ENCODE measurements at places on chromosomes 5 and 9.

- peak; percentile 45 for DNase-seq
Measured at GRCh38 chr9:78021697-78022096, 9.9 kb downstream of the GNAQ start.

DNA sequence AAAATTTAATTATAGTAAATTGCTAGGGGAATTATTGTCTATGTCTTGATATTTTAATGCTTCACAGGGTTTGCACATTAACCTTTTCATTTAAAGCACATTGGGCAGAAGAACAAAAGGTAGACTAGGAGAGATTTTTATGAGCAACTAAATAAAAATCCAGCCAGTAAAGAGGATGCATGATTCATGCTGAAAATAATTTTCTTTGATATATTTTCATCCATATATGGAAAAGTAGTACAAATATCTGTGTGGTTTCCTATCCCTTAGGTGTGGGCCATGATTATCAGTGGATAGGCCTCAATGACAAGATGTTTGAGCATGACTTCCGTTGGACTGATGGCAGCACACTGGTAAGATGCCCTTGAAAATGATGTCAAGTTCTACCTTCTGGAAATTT lies 83.1 kb downstream of the VCAN start:
- no peak for DNase-seq

DNA sequence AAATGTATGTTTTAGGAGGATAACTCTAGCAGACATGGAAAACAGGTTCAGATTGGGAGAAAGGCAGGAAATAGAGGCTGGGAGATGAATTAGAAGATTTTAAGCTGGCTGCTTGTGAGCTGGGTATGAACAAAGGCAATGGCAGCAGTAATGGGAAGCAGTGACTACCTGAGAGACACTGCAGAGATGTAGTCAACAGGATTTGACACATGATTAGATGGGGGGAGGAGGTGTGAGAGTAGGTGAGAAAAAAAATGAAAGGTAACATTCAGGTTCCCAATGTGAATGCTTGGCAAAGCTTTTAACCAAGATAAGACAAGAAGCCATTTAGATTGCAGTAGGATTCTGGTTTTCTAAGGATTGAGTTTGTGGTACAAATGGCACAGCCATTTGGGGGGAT lies 22.8 kb upstream of the IFNE start:
- DNase-seq = no peak

GRCh38 chr9:87606841-87607521 lies 109.3 kb downstream of the DAPK1 start:
- no peak for DNase-seq

- peak; percentile 87 for DNase-seq
Measured at GRCh38 chr9:129610473-129611306, 10.2 kb downstream of the C9orf50 start.

DNA sequence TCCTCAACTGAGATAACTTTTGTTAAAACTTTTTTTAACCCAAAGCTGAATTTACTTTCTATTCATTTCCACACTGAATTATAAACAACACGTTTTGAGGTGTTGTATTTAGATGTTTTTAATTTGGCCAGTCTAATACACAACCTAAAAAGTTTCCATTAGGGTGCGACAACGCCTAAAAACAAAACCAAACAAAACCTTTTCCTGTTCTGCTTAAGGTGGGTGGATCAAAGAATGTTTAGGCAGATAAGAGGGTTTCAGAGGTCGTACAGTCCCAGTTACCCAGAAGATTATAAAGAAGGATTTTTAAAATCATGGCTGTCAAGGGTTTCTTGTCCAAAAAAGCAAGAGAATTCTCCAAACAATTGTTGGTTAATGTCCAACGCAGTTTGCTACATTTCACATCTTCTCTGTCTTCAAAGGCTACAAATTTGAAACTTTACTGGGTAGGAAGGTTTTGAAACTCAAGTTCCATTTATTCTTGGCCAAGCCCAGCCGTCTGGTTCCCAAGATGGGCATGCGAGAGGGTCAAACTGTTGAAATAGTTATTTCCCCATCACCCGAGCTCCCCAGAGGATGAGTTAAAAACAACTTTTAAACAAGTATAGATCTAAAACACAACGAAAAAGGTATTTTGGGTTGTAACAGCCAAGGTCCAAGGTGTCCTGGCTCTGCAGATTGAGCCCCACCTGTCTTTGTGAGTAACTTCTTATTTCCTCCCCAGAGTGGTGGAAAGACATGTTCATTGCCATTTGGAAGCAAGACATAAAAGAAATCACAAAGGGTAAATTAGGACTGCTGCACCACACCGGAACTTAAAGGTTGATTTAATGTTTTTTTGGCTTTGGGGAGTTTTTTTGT lies 122.8 kb upstream of the MAP3K1 start:
- no peak for DNase-seq

- no peak for DNase-seq
Measured at GRCh38 chr5:124844371-124844920, 98.0 kb upstream of the ZNF608 start.

GRCh38 chr9:127720031-127720864 lies 4.4 kb downstream of the TTC16 start:
- DNase-seq = no peak

- DNase-seq = no peak
Measured at GRCh38 chr9:28887188-28887884, 1314.1 kb upstream of the C9orf72 start.

GRCh38 chr5:160480652-160481051 lies 59.0 kb downstream of the PTTG1 start:
- no peak for DNase-seq

DNA sequence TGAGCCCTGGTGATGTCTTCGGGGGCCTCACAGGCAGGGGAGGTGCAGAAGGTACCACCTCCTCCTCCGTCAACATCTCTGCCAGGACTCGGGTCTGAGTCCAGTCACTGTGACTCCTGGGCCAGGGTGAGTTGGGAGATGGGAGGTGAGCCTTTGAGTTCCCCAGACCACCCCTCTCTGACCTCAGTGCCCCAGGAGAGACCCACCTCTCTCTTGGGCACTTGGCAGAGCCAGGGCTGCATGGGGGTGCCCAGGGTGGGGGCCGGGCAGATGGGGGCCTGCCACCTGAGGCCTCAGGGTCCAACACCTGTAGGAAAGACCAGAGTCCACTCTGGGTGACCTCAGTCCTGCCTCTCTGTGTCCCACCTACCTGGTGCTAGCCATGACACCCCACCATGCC lies 6.8 kb downstream of the KIF12 start:
- DNase-seq = no peak

- DNase-seq = peak; percentile 26
Measured at GRCh38 chr5:112174959-112175594, 244.0 kb downstream of the EPB41L4A start.

DNA sequence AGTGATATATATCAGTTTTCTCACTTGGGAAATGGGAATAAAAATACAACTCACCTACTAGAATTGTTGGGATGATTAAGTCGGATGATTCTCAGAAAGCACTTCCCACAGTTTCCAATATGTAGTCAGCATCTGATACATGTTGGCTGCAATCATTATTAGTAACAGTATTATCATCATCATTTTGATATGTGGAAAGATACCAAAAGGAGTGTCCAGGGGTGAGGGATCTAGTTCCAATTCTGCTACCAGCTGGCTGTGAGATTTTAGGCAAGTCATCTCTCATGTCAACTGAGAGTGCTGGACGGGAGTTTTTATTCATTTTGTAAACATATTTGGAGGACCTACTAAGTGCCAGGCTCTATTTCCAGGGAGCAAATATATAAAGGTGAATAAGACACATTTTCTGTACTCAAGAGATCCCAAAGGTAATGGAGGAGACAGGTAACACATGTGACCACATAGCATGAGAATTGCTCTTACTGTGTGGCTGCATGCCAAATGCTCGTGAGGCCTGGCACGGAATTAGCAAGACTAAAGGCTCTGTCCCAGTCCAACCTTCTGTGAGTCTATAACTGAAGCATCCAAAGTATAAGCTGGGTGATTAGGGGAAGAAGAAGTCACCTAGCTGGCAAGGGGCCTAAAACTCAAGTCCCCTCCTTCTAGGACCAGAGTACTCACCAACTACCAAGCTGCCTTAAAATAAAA lies 83.0 kb downstream of the GRIA1 start:
- no peak for DNase-seq

DNA sequence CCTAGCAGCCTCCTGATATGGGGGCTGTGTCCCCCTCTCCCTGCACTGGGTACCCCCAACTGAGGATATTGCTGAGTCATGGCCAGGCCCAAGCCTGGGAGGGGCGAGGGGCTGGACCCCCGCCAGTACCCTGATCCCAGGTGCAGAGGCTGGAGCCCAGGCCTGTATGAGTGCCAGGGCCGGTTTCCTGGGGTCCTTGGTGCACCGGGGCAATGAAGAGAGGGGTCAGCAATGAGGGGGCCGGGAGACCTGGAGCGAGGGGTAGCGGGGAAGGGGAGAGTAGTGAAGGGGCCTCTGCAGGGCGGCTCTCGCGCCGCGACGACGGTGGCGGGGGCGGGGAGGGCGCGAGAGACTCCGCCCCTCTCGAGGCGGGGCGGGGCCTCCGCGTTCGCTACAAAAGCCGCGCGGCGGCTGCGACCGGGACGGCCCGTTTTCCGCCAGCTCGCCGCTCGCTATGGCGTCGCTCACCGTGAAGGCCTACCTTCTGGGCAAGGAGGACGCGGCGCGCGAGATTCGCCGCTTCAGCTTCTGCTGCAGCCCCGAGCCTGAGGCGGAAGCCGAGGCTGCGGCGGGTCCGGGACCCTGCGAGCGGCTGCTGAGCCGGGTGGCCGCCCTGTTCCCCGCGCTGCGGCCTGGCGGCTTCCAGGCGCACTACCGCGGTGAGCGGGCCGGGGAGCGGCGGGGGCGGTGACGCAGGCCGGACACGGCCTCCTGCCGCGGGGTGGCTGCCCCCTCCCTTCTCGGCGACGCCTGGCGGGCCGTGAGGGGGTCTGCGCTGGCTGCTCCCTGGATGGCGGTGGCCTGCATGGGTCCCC lies at the start of gene SQSTM1:
SQSTM1 (plus strand) TSS at position 423 of the 815 bp plus-strand sequence; CDS start at position 455, 32 bp downstream.
- peak; percentile 93 for DNase-seq

DNA sequence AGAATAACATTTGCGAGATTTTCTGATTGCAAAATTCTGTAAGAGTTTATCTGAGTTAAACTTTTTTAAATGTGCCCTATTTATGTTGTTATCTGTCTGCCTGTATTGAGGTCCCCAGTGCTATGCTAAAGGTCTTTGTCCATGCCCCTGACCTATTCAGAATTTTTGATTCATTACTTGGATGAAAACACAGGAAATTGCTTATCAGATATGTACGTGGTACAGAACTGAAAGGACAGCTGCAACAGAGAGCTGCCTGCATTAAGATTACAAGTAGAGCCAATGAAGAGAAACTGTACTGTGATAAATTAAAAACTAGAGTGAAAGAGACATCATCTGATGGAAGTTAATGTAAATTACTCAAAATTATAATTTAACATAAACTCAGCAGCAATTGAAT lies 408.8 kb downstream of the ADGRV1 start:
- DNase-seq = no peak

DNA sequence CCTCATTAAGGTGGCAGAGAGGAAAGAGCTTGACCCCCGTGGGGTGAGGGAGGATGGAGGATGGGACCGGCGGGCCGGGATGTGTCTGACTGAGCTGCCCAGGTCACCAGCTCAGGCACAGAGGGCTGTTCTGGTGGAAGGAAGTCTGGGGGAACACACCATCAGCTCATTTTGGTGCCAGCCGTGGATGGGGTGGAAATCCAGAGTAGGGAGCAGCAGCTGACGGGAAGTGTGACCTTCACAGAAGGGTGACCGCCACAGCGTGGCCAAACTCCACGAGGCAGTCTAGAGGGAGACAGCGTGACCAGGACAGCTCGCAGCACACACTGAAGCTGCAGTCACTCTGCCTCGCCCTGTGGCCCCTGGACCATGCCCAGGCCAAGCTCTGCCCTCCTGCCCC lies 45.3 kb upstream of the PHYKPL start:
- DNase-seq = no peak

DNA sequence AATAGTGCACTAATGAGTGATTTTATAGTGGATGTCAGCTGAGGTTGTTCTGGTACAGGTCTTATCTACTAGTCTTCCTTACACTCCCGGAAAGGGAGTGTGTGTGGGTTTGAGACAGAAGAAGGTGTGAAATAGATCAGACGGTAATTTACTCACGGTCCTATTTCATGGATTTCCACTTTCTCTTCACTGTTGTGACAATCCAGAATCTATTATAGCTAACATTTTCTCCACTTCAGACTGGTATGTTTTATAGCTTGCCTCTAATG lies 7.0 kb upstream of the C9 start:
- no peak for DNase-seq

DNA sequence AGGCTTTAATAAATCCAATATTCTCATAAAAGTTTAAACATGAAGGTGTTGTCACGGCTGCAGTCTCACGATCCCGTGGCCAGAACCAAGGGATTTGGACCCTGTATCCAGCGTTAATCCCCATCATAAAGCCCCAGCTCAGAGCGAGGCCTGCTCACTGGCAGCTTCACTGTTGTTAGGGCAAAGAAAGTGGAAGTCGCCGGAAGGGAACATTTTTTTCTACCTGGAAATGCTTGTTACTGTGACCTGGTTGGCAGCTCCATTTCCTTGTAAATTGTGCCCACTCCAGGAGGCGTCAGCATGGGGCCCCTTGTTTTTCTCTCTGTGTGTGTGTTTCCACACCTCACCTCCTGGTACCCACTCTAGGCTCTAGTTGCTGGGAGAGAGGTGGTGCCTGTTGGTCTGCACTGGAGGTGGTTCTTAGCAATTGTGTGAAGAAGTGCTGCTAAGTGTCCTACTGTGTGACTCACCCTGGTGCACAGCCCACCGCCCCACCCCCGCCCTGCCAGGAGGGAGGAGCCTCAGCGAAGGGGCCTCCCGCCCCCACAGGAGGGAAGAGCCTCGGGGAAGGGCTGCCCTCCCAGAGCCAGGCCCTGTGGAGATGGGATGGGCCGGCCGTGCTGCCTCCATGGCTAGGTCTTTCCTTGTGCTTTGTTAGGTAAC lies 105.1 kb downstream of the EHMT1 start:
- DNase-seq = no peak

- no peak for DNase-seq
Measured at GRCh38 chr5:34886392-34887119, 28.7 kb downstream of the RAD1 start.

DNA sequence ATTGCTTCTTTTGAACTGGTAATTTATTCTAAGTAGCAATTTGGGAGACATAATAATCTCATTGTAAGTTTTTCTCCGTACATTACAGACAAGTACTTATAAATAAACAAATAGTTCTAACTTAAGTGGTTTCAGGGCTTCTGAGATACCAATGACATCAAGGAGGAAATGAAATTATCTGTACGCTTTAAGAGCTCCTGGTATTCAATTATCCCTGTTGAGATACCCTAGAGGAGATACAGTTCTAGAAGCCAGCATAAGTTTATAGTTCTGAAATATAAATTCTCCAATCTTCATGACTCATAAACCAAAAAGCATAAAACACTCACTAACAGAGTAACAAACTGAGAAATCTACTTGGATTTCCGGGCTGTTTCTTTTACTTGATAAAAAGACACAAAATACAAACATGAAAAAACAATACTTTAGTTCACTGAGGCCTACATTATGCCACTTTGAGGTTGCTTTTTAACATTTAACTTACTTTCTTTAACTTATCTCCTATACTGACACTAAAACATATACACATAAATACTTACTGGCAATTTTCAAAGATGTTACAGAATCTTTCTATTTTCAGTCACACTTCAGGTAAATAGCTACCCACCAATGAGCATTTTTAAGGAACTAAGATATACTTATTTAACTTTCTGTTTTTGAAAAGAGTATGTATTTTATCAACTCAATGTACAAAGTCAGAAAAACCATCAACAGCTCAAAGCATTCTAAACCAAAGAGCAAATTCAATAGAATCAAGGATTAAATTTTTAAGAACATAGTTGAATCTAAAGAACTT lies 7.5 kb downstream of the DCTN4 start:
- DNase-seq = no peak
